ENCODE measurements at places on chromosomes 3 and 15.

DNA sequence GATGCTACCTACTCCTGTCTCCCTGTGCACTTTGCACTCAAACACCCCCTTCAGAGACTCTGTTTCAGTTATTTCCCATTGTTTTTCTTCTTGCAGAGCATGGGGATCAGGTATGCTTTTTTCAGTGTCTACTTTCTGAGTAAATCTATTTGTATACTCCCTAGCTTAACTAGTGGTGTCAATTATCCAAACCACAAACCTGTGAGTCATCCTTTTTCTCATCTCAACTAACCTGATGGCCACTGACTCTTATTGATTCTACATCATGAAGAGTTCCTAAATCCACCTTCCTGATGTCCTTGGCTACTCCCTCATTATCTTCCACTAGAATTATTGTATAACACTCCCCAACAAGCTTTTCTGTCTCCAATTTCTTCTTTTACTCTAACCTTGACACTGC, 68.0 kb downstream of the DIPK2A start:
- peak; percentile 33 for DNase-seq

DNA sequence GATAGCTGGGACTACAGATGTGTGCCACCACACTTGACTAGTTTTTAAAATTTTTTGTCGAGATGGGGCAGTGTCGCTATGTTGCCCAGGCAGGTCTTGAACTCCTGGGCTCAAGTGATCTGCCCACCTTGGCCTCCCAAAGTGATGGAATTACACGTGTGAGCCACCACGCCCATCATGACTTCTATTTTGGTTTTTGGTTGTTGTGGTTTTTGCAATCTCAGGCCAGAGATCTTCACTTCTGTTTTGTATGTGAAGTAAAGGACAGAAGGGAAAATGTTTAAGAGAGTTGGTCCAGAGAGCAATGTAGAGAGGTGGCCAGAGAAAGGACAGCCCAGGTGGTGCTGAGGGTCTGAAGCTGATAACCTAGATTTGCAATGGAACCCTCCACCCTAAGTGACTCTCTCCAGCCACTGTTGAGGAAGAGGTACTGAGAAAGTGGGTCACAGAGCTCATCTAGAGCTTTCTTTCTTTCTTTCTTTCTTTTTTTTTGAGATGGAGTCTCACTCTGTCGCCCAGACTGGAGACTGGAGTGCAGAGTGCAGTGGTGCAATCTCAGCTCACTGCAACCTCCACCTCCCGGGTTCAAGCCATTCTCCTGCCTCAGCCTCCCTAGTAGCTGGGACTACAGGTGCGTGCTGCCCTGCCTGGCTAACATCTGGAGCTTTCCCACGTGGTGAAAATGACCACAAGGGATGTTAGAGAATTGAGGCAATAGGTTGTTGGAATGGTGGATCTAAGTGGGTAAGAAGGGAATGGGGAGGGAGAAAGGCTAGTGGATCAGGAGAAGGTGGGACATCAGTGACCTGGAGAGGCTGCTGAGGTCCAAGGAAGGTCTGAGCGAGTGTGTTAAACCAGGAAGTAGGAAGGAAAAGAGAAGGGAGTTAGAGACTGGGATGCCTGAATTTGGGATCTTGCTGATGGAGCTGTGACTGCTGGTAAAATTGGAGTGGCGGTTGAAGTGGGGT, 22.4 kb upstream of the SEMA4B start:
- no peak for DNase-seq

DNA sequence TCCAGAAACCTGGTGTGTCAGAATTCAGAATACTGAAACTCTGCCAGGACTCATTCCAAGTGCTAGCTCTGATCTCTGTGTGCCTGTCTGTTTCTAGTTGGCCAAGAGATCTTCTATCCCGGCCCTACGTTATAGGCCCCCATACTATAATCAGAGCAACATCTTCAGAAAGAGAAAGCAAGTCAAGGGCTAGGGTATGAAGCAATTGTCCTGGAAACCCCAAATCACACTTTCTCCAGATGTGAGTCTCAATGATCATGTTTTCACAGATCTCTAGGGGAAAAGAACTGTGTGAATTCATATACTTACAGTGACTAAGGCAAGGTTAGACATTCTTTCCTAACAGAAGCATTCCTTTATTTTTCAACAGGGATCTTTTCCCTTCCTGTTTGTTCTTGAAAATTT, 309.7 kb downstream of the SLC9A9 start:
- peak; percentile 97 for DNase-seq

DNA sequence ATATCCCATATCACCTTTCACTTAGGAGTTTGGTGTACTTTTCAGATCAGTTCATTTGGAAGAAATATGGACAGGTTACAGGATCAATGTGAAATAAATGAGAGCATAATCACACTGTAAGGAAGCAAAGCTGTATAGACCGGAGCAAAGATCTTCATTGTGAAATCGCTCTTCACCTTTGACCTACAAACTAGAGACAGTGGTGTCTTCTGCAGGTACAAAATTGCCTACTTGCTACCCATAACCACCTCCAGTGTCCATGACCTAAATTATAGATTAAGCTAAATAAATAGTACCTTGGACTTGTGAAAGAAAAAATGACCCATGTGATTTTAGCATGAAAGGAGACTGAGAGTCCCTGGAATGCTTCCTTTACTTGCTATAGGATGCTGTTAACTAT, 379.5 kb upstream of the SUCLG2 start:
- DNase-seq, result no peak

DNA sequence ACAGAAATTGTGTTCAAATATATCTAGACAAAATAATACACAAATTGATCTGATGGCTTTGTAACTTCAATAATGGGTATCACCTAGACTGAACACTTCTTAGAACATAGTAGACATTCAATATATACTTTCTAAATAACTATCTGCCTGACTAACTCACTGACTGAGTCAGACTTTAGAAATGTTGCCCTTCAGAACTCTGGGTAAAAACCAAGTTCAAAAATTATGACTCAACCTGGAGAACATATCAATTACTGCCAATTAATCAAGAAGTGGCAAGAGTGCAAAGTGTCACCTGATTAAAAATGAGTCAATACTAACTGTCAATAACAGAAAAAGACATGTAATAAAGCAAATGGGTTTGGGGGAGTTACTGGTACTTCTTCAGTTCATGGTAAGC, 144.6 kb upstream of the TMCO5A start:
- DNase-seq, result peak; percentile 83

DNA sequence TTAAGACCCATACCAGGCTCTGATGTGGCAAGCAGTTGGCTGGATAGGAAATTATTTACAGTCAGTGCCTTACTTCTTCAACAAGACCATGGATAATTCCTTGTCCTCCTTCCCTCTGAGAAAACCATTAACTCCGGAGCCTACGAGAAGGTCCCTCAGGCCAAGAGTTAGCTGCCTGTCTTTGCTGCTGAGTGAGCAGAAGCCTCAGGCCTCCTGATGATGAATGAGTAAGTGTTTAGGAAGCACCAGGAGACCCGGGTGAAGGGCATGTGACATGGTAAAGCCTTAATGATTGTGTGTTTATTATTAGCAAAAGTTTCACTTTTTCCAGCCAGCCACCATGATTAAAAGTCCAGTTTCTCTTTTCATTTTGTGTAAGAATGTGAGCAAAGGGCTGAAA, 174.9 kb upstream of the TOPAZ1 start:
- no peak for DNase-seq

GRCh38 chr15:94494732-94495131, 263.4 kb downstream of the MCTP2 start:
- DNase-seq, result no peak

DNA sequence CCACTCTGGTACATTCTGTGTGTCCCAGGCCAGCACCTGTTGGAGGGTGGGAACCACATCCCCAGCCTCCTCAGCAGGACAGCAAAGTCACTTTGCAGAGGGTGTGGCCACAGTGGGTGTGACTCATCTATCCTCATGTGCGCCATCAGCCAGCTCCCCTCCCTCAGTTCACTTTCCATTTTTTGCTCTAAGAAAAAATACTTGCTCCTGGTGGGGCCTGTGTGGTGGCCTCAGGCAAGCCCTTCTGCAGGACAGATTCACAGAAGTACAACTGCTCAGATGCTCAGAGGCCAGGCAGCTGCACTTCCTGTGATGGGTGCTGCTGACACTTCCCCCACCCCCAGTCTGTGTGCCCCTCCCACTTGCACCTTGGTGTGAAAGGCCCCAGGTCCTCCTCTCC, 78.3 kb upstream of the ALDH1L1 start:
- DNase-seq, result peak; percentile 20

DNA sequence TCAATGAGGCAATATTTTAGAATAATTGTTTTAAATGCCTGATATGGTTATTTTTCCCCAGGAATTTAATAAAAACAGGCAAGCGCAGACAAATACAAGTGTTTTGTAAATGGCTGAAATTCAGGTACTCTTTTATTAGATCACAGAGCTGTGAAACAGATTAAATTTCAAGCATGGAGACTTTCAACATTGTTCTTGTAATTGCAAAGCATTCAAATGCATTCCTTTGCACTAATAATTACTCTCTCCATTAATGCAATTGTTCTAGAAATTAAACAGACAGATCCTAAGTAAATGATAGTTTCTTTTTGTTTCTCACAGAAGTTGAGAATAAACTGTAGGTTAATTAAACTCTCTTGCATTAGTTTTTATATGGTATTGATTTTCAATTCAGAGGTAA, 42.4 kb upstream of the TGFBR2 start:
- no peak for DNase-seq

- no peak for DNase-seq
Observed at GRCh38 chr3:152288681-152289080, 20.0 kb downstream of the MBNL1 start.

DNA sequence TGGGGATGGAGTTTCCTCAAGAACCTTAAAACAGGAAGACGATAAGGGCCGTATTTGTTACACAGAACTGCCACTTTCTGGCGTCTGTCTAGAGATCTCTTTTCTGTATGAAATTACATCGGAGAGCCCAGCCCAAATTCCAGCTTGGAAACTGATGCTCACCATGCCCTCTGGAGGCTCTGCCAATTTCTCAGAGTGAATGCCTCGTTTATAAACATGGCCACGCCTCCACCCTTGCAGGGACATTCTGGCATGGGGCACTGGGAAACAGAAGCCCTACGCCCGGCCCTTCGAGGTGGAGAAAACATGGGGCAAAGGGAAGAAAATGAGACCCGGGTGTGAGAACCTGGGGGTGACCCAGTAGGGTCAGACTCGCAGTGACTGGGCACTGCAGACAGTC, 53.4 kb upstream of the SEC13 start:
- no peak for DNase-seq

- no peak for DNase-seq
Observed at GRCh38 chr15:36831904-36832287, 252.5 kb downstream of the CDIN1 start.

DNA sequence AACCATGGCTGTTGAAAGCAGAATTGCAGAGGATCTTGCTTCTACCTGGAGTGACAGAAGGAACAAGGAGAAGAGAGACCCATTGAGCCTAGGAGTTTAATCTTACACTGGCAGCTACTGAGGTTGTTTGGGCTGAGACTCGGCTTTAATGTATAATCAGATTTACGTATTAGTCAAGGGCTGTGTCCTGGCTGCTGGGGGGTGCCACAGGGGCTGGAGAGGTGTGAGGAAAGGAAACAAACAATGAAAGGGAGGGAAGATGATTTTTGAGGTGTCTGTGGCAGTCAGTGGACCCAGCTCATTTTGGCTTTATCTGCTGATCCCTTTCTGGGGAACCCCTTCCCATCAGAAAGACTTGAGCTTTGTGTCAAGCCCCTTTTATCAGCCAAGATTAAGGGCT, 95.7 kb downstream of the PRICKLE2 start:
- DNase-seq, result no peak

DNA sequence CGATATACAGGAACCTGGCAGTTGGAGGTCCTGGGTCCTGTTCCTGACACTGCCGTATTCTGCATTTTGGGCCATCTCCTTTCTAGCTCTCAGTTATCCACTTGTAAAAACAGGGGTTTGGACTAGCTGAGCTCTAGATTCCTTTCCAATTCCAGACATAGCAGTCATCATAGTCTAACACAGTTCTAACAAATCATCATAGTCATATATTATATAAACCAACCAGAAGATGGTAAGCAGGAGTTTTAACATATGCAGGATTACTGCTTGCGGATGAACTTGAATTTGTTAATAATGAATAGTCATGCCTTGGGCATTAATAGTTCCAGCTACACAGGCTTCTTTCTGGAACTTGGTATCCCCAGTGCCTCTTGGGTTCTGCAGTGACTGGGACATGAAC, 26.6 kb downstream of the MASP1 start:
- peak; percentile 41 for DNase-seq
